ENCODE measurements at places on chromosomes 5 and 9.

DNA sequence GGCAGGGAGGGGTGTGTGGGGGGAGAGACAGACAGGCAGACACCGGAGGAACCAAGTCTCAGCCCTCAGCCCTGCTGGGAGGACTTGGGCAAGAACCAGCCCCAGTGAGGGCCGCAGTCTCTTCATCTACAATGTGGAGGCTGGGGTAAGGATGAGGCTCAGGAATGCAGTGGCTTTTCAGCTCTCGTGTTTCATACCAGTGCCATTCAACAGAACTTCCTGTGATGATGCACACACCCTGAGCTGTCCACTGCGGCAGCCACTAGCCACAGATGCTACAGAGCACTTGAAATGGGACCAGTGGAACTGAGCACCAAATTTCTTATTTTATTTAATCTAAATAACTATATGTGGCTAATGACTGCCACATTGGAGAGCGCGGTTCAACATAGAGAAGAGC is 10.7 kb downstream of the CAMK2A start:
- DNase-seq = no peak

- DNase-seq = no peak
Observed at GRCh38 chr9:126702151-126703001, 88.6 kb downstream of the LMX1B start.

DNA sequence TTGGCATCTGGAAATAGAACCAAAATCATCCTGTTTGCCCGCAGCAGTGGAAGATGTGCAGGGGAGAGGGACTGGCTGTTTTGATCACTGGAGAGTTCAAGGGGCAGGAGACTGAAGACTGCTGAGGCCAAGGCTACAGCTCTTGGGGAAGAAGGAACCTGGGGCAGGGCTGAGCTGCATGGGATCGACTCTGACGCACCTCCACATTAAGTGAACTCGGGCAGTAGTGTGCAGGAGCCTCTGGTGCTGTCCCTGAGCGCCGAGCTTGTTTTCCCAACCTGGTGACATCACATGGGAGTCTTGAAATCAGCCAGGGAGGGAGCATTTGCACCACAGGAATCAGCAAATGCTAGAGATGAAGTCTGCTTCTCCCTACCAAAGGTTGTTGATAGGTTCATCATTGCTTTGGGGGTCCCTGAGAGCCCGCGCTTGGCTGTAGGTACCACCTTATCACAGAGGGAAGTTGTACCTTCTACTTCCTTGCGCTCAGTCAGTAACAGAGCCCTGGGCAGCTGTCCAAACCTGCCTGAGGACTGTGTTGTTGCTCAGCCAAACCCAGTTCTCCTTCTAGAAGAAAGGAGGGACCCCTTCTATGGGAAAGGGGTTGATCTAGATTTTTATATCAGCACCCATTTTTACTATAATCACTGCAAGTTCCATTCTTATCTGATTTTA is 52.3 kb upstream of the CTSL start:
- DNase-seq = no peak

DNA sequence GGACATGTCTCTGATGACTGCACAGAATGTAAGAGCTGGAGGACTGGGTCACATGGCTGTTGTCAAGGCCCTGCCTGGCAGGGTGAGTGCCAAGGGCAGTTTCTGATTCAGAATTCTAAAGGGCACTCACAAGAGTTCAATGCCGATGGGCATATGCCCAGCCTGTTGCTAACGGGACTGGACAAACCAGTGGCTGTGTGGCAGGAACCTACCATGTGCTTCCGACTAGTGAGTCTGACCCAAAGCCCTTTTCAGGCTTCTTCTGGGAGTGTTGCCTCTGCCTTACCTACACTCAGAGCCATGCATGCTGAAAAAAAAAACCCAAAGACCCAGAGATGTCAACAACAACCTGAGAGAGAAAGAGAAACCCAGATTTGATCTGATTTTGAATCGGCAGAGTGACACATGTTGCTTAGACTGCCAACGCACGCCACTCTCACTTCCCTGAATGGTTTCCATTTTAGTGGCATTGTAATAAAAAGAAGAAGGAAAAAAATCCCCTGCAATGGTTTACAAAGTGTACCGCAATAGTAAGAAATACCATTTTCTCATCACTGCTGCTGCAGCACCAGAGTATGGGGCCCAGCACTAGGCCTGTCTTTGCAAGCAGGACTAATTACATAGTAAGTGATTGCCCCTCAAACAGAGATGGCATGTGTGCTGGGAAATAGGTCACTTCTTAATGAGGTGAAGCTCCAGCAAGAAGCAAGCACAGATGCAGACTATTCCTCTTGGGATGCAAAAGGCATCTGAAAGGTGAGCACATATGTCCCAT is 194.3 kb downstream of the PALM2AKAP2 start:
- no peak for DNase-seq

- peak; percentile 76 for DNase-seq
Observed at GRCh38 chr5:59503220-59503619, 390.3 kb downstream of the PDE4D start.

GRCh38 chr5:93580927-93581445 is at the start of gene NR2F1-AS1:
NR2F1-AS1 (minus strand) TSS chr5:93581219.
- DNase-seq = no peak
